Stimulated activated CD4-positive, alpha-beta T cell treated with anti-CD3 and anti-CD28 coated beads, Interleukin-12 subunit alpha, Interleukin-12 subunit beta, amount 100 ng/mL, for 24 hours (primary cell): ENCODE measurements at places on chromosomes 6 and 20.

GRCh38 chr6:169117663-169118062 is 136.0 kb downstream of the THBS2 start:
- DNase-seq: no peak

GRCh38 chr6:139736325-139736906 is 362.0 kb upstream of the CITED2 start:
- no peak for DNase-seq

- DNase-seq: no peak
These were observed 37.3 kb upstream of the IFNGR1 start for GRCh38 chr6:137256350-137257103.

- DNase-seq: no peak
These were observed 43.3 kb downstream of the SNX5 start for GRCh38 chr20:17925141-17925939.

DNA sequence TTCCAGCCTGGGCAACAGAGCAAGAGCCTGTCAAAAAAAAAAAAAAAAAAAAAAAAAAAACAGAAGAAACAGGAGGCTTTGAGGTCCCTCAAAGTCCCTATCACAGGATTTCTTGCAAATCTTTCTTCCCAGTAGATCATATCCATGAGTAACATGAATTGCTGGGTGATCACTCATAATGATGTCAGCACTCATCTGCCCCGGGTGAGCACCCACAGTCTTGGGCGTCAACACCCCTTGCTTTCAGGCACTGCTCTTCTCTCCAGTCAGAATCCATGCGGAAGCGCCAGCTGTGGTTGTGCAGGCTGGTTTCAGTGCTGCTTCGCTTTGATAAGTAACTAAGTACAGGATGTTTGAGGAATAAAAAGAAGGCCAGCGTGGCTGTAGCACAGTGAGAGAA is 40.2 kb upstream of the INSM1 start:
- DNase-seq: no peak

GRCh38 chr6:1029141-1029540 is 282.8 kb upstream of the FOXQ1 start:
- no peak for DNase-seq

- no peak for DNase-seq
These were observed 344.3 kb downstream of the SAMD5 start for GRCh38 chr6:147852772-147853171.

DNA sequence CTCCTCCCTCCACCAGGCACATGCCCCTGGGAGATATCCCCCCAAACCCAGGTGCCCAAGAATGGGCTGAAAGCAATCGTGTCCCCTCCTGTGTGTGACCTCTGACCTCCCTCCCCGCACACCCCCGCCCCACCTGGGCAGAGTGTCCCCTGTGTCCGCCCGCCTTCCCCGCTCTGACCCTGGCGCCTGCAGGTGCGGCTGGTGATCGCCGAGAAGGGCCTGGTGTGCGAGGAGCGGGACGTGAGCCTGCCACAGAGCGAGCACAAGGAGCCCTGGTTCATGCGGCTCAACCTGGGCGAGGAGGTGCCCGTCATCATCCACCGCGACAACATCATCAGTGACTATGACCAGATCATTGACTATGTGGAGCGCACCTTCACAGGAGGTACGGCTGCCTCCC is 9.9 kb downstream of the GDAP1L1 start:
- no peak for DNase-seq

GRCh38 chr6:11689847-11690246 is 88.8 kb downstream of the ADTRP start:
- DNase-seq: no peak

DNA sequence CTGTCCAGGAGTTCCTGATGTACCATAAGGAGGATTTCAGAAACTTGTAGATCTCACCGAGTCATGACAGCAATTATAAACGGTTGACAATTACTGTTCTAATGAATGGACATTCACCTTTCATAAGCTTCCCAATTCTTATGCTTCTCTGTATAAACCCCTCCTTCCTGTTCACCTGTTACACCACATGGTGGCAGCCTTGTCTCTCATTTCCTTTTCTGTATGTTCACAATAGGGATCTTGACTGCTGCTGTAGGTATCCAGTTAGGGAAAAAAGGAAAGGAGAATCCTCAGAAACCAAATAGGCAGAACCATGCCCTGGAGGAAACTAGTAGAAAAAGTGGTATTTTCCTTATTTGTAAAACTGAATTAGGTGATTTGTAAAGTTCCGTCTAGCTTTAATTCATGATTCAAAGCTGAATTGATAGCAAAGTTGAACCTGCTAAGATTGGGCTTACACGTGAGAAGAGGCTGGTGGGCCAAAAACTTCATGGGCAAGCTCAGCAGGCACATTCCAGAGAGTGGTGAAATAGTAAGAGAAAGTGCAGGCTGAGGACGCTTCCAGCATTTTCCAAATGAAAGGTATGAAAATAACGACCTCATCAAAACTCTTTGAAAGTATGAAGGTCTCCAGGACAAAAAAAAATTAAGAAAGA is 29.0 kb upstream of the TBPL1 start:
- DNase-seq: peak; percentile 22

DNA sequence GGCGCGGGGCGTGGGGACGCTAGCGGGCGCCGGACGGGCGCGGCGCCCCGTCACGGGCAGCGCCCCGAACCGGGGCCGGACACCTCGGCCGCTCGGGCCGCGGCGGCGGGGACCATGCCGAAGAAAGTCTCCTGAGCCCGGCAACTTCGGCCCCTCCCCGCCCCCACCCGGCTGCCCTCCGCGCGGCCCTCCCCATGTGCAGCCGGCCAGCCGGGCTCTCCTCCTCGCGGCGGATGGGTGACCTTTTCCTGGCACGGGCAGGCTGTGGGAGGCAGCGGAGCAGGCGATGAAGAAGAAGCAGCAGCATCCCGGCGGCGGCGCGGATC is 278 bp downstream of the UST start:
- DNase-seq: peak; percentile 7

DNA sequence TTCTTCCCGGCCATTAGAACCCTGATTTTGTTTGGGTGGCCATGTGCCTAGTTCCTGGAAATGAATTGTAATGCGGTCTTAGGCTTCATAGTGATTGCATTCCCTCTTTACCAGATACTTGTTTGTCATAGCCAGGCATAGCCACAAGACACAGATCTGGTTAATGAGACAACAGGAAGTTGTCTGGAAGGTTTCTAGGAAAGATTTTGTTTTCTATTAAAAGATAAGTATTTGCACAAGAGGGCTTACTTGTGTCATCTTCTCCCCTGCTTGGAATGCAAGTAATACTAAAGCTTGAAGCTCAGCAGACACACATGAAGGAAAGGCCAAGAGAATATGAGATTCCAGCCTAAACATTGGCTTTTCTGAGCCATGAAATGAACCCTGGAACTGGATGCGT is 12.9 kb downstream of the FARS2 start:
- DNase-seq: no peak

GRCh38 chr6:110250838-110251237 is 70.6 kb downstream of the CDC40 start:
- no peak for DNase-seq
